NCI-H2171 (cell line): ENCODE measurements at places on chromosomes 12 and 14.

- no peak for DNase-seq
Measured at GRCh38 chr12:47391566-47391965, 311.8 kb upstream of the AMIGO2 start.

DNA sequence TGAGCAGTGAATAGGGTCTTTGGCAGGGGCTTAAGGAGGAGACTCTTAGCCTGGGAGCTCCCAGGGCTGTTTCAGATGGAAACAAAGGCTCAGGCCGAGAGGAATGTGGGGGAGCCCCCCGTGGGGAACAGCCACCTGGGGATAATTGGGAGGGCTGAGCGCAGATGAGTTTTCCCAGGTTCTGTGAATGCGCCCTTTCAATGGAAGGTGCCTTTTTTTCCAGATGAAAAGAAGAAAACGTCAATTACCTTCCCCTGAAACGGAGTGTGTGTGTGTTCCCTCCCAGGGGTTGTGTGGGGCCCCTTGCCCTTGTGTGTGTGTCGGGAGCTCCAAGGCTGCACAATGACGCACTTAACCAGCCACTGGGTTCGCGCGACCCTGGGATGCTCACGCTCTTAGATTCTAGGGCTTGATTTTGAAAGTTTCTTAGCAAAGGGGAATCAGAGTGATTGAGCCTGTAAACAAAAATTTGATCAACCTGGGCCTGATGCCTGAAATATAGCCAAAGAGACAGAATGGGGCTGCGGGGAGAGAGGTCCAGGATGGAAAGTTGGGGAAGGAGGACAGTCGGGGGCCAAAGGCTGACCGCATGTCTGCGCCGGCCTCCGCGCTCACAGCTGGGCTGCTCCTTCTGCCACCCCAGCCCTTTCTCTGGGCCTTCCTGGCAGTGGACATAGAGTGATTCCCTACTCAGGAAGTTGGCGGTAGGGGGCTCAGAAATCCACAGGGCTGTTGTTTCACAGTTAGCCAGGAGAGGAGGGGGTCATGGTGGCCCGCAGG is 14.6 kb downstream of the MEG3 start:
- DNase-seq, result no peak

DNA sequence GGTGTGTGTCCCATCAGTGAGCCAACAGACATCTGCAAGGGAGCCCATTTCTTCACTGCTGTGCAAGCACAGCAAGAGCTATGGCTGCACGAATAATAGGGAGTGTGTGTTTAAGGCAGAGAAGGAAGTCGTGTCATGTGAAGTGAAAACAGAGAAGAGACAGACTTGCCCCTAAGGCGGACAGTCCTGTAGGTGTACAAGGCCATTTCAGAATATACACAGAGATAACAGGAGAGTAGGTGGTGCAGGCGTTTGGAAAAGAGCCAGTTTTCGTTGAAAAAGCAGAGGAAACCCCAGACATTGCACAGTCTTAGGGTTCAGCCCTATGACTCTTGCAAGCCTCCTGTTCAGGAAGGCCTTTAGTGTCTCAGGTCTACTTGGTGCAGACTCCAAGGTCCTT is 46.3 kb upstream of the RNU6-8 start:
- DNase-seq, result no peak

DNA sequence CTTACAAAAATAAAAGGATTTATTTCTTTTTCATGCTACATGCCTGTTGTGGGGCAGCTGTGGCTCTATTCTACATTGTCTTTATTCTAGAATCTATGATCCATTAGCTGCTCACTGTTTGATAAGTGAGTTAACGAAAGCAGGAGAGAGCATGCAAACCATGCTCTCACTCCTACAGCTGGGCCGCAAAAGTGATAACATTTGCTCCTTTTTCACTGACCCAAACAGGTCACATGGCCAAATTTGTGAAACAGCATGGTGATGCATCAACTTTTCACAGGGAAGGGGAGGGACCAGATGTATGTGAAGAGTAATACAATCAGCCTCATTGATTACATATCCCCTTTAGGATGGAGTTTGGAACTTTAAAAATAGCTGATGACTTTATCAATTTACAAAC is 456.9 kb upstream of the SYT1 start:
- DNase-seq, result no peak

- no peak for DNase-seq
Measured at GRCh38 chr14:64929014-64929359, 13.6 kb downstream of the GPX2 start.

DNA sequence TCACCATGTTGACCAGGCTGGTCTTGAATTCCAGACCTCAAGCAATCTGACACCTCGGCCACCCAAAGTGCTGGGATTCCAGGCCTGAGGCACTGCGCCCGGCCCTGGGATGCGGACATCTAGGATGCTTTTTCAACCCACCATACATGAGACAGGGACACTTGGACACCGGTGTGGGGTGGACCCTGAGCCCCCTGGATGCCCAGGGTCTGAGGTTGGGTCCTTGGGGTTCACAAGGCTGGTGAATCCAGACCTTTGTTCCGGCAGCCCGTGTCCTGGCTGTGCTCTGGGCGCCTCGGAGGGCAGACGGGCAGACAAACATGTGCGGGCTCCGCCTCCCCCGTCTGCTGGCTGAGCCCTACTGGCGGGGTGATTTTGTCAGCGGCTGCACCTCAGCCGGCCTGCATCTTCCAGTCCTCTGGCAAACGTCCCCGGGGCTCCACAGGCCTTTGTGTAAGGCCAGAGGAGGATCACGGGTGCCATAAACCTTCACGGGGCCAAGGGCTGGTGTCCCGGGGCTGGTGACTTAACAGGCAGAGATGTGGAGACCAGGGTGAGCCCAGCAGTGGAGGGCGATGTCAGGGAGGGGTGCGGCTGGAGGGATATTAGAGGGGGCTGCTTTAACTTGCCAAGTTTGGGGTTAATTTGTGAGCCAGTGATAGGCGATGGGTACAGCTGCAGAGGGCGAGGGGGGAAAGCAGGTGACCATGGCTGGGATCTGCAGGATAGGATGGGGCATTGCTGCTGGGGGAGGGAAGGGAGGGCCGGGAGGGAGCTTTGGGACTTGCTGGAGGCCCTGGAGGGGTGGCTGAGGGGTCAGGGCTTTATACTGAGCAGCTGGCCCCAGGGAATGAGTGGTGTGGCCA is 5.8 kb downstream of the ASPG start:
- DNase-seq, result no peak

DNA sequence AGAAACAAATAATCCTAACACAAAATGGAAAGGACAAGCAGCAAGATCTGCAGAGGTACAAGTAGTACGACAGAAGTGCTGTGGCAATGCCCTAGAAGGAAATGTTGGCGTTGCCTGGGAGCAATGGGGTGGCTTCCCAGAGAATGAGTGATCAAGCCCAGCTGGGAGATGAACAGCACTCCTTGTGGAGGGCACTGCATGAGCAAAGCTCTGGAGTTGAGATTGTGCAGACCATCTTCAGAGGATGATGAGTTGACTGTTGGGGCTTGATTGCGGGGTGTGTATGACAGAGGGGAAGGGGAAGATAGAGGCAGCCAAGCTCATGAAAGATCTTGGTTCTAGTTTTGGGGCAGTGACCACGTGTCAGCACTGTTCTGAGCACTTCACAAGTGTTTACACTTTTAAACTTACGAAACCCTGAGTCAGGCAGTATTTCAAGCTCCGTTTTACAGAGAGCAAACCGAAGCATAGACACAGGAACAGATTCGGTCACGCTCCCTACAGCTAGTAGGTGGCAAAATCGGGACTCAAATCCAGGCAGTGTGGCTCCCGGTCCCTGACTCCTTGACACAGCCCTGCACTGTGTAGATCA is 127.2 kb upstream of the LHX5 start:
- no peak for DNase-seq

DNA sequence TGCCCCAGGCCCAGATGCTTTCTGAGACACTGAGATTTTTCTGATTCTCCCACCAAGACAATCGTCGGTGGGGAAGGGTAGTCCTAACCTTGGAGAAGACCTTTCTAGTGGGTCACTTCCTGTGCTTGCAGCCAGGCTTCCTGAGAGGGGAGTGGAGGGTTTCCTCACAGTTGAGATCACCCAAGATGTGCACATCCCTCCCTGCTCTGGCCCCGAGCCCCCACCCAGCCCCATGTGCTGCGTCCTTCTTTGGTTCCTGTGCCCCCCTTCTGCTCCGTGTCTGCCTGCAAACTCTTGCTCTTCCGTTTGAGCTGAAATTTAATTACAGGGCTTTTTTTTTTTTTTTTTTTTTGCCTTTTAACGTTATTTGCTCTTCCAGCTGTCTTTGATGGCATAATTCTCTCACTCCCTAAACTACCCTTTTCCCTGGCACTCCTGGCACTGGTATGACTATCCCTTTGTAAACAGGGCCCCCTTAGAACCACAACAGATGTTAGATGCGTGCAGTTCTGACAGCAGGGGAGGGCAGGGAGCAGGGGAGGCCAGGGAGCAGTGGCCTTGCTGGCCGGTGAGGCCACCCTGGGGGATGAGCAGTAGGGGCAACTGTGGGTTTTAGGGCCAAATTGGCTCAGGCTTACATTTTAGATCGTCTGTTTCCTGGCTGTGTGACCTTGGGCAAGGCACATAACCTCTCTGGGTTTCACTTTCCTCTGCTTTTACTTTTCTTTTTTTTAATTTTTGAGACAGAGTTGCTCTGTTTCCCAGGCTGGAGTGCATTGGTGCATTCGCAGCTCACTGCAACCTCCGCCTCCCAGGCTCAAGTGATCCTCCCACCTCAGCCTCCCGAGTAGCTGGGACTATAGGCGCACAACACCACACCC is 144.5 kb downstream of the PHETA1 start:
- DNase-seq, result peak; percentile 75

DNA sequence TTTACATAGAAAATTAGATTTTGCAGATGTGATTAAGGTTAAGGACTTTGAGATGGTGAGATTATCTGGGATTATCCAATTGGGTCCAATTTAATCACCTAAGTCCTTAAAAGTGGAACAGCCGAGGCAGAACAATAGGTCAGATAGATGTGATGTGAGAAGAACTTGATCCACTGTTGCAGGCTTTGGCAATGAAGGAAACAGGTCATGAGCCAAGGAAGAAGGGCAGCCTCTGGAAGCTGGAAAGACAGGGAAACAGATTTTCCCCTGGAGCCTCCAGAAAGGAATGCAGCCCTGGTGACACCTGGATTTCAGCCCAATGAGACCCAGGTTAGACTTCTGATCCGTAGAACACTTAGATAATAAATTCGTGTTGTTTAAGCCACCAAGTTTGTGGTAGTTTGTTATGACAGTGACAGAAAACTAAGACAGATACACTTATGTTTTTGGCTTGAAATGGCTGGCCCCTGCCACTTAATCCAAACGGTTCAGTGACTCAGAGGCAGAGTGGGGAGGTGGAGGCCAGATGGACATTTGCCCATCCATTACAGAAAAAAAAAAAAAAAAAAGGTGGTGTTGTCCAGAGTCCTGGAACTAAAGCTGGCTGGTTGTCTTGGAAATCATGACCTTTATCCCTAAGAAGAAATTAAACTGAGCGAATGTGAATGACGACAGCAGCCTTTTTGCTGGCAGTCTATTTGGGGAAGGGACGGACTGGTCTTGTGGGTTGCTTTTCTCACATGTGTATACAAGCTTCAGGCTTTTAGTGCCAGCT is 181.9 kb upstream of the NRXN3 start:
- no peak for DNase-seq

DNA sequence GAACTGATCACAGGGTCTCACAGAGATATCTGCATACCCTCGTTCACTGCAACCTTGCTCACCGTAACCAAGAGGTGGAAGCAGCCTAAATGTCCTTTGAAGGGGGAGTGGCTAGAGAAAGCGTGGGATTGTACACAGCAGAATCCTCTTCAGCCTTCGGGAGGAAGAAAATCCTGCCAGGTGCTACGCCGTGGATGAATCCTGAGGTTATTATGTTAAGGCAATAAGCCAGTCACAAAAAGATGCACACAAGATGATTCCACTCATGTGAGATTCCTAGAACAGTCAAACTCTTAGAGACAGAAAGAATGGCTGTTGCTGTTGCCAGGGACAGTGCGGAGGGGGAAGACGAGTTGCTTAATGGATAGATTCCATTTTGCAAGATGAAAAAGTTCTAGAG is 39.6 kb upstream of the SFSWAP start:
- DNase-seq, result no peak

GRCh38 chr12:69936214-69936731 is 111.2 kb downstream of the MYRFL start:
- no peak for DNase-seq

GRCh38 chr14:64906022-64906421 is 8.2 kb upstream of the CHURC1 start:
- no peak for DNase-seq

- peak; percentile 67 for DNase-seq
Measured at GRCh38 chr12:130632642-130633041, 83.5 kb downstream of the RIMBP2 start.

- DNase-seq, result no peak
Measured at GRCh38 chr14:92646952-92647796, 101.3 kb downstream of the LGMN start.

GRCh38 chr12:60123557-60123956 is 527.7 kb downstream of the SLC16A7 start:
- no peak for DNase-seq

- DNase-seq, result no peak
Measured at GRCh38 chr12:94047781-94048567, 100.4 kb upstream of the PLXNC1 start.

DNA sequence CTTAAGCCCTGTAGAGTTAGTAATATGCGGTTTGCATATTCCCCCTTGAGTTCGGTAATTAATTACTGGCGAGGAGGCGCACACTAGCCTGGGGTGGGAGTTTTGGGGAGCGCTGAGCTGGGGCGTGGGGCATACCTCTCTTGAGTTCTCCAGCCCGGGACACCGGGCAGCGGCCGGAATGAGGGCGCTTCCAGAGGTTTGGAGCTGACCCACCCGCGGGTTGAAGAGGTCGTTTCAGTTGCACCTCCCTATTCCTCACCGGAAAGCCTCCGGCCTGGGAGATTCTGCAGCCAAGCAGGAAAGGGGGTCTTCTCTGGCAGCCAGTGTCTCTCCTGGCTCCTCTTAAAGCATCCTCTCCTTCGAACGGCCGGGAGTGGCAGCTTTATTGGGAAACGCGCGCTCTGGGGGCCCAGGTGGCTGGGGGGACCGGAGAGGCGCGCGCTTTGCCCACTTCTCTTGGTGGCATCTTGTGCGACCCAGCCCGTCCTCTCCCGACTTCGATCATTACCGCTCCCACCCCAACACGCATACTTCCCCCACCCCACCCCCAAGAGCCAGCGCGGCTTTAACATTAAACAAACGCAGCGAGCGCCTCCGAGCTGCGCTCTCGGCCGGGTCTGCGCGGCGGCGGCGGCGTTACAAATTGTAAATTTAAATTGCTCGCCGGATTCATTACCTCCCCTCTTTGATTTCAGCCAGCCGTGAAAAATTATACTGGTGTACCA is 3.9 kb upstream of the LHX5 start:
- no peak for DNase-seq

DNA sequence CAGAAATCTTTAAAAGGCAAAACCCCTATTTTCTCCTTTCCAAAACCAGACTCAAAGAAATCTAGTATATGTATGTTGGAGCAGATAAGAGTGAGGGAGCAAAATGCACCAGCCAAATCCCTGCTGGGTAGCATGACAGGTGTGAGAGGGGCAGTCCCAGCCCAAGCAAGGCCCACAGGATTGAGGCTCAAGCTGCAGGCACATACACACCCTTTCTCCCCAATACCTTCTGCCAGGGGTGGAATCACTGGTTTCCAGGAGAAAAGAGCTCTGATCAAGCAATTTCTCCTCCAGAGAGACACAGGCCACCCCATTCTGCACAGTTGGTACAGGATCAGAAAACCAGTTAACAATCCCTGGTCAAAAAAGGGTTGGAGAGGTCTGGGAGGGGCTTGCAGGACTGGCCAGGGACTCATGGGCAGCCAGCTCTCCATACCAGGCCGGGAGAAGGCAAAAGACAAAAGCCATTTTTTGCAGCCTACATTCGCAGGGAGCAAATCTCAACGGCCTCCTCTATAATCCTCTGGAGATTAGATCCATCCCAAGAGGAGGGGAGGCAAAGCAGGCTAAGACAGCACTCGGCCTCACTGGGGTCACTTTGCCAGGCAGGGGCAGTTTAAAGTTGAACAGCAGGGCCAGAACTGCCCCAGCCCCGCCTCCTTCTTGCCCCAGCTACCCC is 2.1 kb downstream of the KMT2D start:
- no peak for DNase-seq
